ENCODE measurements at places on chromosomes 5 and 9.
A peak's percentile ranks its signal among the peaks of the same experiment; 100 is the strongest.

GRCh38 chr5:79330071-79330470 lies 94.1 kb downstream of the JMY start:
- DNase-seq = no peak

GRCh38 chr9:99055384-99055783 lies 49.5 kb upstream of the TGFBR1 start:
- no peak for DNase-seq

DNA sequence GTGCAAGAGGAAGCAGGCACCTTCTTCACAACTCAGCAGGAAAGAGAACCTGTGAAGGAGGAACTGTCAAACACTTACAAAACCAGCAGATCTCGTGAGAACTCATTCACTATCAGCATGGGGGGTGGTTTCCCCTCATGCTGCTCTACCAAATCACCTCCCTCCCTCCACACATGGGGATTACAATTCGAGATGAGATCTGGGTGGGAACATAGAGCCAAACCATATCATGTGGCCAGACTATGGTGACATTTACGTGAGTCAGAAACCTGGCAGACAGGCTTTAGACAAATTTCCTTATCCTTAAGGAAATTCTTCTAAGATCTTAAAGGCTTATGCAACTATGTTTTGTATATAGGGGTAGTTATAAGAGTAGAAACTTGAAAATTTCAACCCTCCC lies 8.7 kb upstream of the AOPEP start:
- no peak for DNase-seq

GRCh38 chr5:108753331-108753730 lies 5.6 kb downstream of the FER start:
- DNase-seq = no peak

GRCh38 chr5:136675769-136676168 lies 310.4 kb upstream of the TRPC7 start:
- no peak for DNase-seq

- DNase-seq = no peak
Measured at GRCh38 chr5:73030531-73030930, 74.7 kb downstream of the FCHO2 start.

GRCh38 chr9:133683586-133684120 lies 47.5 kb downstream of the DBH start:
- peak; percentile 30 for DNase-seq

- DNase-seq = no peak
Measured at GRCh38 chr9:99134893-99135341, 30.0 kb downstream of the TGFBR1 start.

- no peak for DNase-seq
Measured at GRCh38 chr9:36659500-36659899, 86.8 kb downstream of the MELK start.

DNA sequence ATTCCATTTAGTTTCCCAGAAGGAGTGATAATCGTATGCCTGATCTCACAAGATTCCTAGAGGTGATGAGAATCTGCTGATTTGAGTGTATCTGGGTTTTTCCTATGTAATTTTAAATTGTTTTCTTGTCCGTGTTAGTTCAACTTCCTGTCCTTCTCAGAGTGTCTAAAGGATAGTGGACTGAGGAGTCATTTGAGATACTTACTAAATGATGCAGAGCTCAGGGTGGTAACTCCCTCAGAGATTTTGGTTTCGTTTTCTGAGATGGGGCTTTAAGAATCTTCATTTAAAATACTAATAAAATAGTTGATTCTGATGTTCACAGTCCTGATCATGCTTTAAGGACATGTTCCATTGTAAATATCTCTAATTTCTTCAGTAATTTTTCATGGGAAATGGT lies 30.3 kb downstream of the MELK start:
- DNase-seq = no peak

DNA sequence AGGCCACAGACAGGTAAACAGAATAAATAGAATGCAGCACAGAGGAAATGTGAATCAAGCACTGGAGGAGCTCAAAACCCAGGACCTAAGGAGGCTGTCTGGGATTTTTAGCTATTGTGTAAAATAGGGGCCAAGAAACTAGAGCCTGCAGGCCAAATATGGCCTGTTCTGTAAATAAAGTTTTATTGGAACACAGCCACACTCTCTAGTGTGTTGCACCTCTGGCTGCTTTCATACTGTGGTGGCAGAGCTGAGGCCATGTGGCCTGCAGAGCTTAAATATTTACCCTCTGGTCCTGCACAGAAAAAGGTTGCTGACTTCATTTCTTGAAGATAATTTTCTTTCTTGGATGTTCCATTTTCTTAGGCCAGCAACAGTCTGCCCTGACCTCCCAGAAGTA lies 136.4 kb downstream of the WDR41 start:
- no peak for DNase-seq

DNA sequence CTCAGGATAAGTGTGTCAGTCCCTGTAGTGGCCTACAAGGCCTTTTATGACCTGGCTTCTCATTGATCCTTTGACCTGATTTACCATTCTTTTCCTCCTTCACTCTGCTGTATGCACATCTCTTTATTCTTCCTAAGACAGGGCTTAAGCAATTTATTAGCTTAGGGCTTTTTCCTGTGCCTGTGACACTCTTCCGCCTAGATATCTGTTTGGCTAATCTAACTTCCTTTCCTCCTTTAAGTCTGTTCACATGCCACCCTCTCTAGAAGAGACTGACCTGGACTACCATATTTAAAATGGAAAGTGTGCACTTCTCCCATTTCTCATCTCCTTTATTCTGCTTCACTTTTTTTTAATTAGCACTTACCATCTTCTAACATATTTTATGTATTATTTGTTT lies 29.1 kb downstream of the FOCAD start:
- DNase-seq = no peak

- no peak for DNase-seq
Measured at GRCh38 chr5:141817631-141818030, 60.6 kb downstream of the PCDH1 start.

- DNase-seq = no peak
Measured at GRCh38 chr9:4144869-4145268, 155.0 kb downstream of the GLIS3 start.

DNA sequence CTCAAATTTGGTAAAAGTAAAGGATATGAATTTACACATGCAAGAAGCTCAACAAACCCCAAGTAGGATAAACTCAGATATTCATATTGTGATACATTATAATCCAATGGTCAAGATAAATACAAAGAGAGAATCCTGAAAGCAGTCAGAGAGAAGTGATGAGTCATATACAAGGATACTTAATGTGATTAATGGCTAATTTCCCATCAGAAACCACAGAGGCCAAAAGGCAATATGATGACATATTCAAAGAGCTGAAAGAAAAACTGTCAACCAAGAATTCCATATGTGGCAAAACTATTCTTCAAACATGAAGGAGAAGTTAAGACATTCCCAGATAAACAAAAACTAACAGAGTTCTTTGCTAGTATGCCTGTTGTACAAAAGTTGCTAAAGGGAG lies 19.5 kb upstream of the IRF1 start:
- DNase-seq = no peak

DNA sequence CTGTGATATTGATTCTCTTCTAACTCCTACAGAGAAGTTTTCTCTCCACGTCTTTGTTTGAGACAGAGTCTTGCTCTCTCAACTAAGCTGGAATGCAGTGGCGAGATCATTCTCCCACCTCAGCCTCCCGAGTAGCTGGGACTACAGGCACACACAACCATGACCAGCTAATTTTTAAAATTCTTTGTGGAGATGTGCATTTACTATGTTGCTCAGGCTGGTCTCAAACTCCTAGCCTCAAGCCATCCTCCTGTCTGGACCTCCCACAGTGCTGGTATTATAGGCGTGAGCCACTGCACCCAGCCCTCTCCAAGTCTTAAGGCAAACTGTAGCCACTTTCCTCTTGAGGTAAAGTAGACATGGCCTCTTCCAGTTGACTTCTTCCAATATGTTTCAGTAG lies 72.2 kb downstream of the SNX18 start:
- no peak for DNase-seq

DNA sequence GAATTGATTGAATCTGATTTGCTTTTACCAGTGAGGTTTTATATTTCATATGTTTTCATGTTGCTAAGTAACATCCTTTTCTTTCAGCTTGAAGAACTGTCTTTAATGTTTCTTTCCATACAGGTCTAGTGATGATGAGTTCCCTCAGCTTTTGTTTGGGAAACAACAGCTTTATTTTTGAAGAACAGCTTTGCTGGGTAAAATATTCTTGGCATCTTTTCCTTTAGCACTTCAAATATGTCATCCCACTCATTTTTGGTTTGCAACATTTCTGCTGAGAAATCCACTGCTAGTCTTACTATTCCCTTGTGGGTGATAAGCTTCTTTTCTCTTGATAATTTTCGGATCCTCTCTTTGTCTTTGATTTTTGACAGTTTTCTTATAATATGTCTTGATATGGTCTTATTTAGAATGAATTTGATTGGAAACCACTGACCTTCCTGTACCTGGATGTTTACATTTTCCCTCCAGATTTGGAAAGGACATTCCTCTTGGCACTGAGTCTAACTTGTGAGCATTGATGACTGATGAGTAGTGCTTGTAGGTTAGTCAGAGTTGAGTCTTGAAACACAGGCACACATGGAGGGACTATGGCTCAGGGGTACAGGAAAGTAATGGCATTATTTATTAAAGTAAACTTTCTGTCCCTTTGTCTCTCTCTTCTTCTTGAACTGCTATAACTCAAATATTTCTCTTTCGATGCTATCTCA lies 220.3 kb downstream of the SPATA31D1 start:
- DNase-seq = no peak

- DNase-seq = no peak
Measured at GRCh38 chr5:156595132-156595787, 254.8 kb upstream of the PPP1R2B start.

GRCh38 chr9:120926397-120926928 lies at the start of gene TRAF1:
TRAF1 (minus strand) TSS chr9:120926796; CDS start chr9:120926075, 721 bp downstream.
- DNase-seq = no peak

DNA sequence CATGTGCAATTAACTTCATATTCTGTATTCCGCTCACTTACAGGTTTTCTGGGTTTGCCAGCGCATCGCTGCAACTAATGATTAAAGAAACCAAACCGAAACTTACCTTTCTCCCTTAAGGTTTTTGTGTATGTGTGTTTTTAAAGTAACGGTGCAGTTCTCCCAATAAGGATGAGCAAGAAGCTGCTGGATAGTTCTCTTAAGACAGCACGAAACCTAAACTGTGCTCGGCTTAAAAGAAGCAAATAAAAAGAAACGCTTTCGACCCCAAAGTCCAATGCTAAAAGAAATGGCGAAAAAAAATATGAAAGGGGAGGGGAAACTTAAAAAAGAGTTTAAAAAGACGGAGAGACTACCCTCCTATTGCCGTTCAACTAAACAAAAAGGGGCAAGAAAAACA lies 340 bp downstream of the ELAVL2 start:
- no peak for DNase-seq

- no peak for DNase-seq
Measured at GRCh38 chr5:154138701-154139100, 51.8 kb upstream of the GALNT10 start.
